H4 (cell line): ENCODE measurements at places on chromosomes 1 and 21. TPM values are rescaled to one million over a fixed set of nuclear protein-coding genes. Genes with fewer than 3 reads are reported as not detected.
A peak's percentile ranks its signal among the peaks of the same experiment; 100 is the strongest.

Gene NTMT2
- total RNA-seq = not detected in 2 replicates

Gene LRRC38
- total RNA-seq = not detected in 2 replicates

Gene AMY1C
- total RNA-seq = not detected in 2 replicates

Gene PRPF38B
- total RNA-seq = 5.3 and 7.6 TPM in 2 replicates

Gene TCHHL1
- not detected in 2 replicates for total RNA-seq

Gene CLDN17
- total RNA-seq = not detected in 2 replicates

Gene OR4F16
- total RNA-seq = not detected in 2 replicates

Gene CYP4Z1
- total RNA-seq = not detected in 2 replicates

Gene TTC22
- not detected in 2 replicates for total RNA-seq

Gene SYT6
- total RNA-seq = not detected in 2 replicates

Gene CFAP57
- total RNA-seq = 1.1 and 1.2 TPM in 2 replicates

Gene FMO1
- total RNA-seq = 0.06 TPM in 1 of 2 replicates, not detected in the other

Gene BATF3
- 3.8 and 6.5 TPM in 2 replicates for total RNA-seq

Gene KAZN
- 0.51 and 1.6 TPM in 2 replicates for total RNA-seq

DNA sequence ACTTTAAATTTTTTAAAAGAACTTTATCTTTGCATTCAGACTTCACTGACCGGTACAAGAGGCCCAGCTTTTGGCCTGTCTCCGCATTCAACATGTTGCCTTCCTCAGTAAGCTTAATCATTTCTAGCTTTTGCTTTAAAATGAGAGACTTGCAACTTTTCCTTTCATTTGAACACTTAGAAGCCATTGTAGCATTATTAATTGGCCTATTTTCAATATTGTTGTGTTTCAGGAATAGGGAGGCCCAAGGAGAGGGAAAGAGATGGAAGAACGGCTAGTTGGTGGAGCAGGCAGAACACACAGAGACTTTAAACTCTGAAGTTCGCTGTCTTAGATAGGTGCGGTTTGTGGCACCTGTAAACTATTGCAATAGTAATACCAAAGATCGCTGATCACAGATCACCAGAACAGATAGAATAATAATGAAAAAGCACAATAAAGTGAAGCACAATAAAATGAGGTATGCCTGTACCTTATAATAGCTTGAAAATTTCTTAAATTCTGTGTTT, 31.4 kb downstream of the RABGAP1L start:
- no peak for DNase-seq

GRCh38 chr1:40315239-40315794, 1.8 kb downstream of the COL9A2 start:
- DNase-seq = peak; percentile 64

- DNase-seq = no peak
Observed at GRCh38 chr1:207059881-207060280, 6.8 kb downstream of the PFKFB2 start.

- no peak for DNase-seq
Observed at GRCh38 chr1:961132-961669, 817 bp downstream of the KLHL17 start.

DNA sequence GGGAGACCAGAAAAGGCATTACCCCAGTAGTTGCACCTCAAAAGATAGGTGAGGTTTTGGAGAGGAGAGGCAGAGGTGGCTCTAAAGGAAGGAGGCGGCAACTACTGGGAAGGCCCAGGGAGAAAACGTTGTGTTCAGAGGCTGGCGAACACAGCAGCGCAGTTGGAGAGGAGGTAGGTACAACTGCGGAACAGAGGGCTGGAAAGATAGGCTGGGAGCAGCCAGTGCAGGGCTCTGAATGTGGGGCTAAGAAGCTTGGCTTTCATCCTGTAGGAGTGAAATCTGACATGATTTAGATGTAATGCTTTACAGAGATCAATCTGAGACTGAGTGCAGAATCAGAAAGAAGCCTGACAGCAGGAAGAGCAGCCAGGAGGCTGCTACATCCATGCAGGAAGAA, 13.0 kb downstream of the RIMS3 start:
- no peak for DNase-seq

DNA sequence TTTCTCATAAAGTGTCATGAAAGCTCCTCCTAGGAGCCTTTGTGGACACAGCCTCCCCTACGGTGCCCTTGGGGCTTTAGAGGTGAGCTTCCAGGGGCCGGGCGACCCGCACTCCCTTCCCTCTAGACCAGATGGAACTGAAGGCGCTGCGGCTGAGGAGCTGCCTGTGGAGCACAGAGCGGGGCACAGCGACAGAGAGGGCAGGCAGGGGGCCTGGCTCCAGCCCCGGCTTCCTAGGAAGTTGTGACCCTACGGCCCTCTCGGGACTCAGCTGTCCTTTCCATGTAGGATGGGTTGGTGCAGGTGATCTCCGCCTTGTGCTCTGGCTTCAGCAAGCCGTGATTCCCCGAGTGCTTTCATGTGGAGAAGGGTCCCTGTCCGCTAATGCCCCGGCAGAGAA, 23.6 kb upstream of the NEK2 start:
- DNase-seq = no peak

GRCh38 chr1:9279172-9279840, 13.4 kb upstream of the SPSB1 start:
- no peak for DNase-seq

- no peak for DNase-seq
Observed at GRCh38 chr1:85320371-85321131, 44.1 kb upstream of the BCL10 start.

GRCh38 chr1:55195521-55196233, 19.5 kb downstream of the USP24 start:
- no peak for DNase-seq

GRCh38 chr1:248631354-248632008, 3.4 kb downstream of the OR2T11 start:
- DNase-seq = no peak

DNA sequence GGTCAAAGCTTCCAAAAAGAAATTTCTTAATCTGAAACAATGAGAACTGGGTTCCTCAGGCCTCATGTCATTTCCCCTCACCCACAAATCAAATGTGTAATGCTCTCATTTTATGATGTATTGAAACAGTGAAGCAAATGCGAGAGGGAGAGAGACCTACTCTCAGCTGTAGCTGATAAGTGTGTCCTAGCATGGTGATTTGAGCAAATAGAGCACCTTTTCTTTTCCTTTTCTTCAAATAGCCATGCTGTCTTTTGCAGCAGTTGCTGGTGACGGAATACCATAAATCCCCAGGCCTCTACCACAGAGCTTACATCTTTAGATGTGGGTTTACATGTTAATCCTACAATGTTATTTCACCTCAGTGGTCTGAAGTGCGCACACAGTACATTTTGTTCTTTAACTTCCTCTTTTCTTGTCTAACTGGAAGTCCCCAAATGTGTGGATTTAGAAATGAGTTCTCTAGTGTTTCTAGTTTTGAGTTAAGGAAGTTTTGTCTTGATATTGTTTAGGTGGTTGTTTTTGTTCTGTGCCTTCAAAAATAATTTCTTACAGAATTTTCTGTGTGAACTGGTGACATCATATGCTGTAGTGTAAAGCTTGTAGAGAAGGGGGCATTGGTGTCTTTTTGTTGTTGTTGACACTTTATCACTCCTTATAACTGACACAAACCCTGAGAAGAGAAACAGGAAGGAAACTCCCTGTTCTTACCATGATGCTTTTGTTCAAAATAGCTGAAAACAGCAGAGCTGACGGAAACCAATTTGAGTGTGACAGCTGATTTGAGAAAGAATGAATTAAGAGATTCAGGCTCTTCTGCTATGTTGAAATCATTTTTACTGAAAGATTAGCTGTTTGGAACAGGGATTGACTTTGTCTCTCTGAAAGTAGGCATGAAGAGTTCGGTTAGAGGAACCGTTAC, 12.2 kb downstream of the SMAP2 start:
- no peak for DNase-seq

GRCh38 chr1:162033428-162033827, 9.8 kb upstream of the OLFML2B start:
- DNase-seq = no peak

DNA sequence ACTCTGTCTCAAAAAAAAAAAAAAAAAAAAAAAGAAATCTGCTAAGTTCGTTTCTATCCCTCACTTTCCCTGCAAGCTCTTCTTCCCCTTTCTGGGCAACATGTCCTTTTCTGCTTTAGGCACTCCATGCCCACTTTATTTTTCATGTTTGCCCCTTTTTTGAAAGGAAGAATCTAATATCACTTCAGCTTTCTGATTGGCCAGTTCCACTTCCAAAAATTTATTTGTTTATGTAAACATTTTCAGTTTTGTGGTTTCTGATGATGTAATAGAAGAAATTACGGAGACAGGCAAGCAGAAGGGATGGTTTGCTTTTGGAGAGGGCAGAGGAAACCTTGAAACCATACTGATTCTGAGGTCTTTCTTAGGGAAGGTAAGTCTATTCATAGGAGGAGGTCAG, 15.1 kb downstream of the IFNAR1 start:
- no peak for DNase-seq

GRCh38 chr1:13523780-13524477, 10.1 kb upstream of the LRRC38 start:
- no peak for DNase-seq

DNA sequence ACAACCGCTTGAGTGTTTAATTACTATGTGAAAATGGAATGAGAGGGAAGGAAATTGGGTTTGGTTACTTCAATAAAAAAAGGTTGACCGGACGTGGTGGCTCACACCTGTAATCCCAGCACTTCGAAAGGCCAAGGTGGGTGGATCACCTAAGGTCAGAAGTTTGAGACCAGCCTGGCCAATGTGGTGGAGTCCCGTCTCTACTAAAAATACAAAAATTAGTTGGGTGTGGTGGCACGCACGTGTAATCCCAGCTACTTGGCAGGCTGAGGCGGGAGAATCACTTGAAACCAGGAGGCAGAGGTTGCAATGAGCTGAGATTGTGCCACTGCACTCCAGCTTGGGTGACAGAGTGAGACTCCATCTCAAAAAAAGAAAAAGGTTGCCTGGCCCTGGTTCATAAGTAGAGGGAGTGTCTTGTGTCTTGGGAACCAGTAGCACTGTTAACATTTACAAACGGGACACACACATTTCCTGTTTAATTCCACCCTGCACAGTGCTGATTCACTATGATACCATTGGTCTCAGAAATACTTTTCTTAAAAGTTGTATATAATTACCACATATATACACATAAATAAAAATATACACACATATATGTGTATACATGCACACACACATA, 27.6 kb upstream of the CLDN14 start:
- DNase-seq = no peak

GRCh38 chr1:85617633-85618100, 37.1 kb downstream of the CCN1 start:
- no peak for DNase-seq

DNA sequence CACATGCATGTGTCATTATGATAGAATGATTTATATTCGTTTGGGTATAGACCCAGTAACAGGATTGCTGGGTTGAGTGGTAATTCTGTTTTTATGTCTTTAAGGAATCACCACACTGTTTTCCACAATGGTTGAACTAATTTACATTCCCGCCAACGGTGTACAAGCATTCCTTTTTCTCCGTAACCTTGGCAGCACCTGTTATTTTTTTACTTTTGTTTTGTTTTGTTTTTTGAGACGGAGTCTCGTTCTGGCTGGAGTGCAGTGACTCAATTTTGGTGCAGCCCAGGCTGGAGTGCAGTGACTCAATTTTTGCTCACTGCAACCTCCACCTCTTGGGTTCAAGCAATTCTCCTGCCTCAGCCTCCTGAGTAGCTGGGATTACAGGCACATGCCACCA, 8.5 kb upstream of the S100B start:
- no peak for DNase-seq

DNA sequence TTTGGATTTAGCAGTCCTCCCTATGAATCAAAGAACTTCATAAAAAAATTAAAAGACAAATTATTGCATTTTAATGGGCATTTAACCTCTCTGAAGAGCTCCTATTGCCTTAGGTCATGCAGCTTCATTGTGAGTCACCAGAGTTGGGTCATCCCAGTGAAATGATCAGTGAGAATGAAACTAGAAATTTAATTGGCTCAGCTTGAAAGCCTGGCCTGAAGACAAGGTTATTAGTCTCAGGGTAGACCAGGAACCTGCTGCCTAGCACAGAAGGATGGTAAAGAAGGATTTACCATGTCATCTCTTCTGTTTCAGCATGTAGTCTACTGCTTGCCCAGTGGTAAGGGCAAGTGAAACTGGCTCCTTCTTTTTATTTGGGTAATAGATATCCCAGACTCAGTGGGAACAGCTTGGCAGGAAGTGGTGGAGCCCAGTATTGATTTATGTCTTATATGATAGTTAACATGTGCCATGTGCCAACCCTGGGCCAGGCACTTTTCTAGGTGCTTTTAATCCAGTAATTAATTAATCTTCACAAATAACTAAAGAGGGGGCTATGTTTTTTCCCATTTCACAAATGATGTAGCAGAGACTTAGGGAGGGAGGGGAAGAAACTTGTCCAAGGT, 23.6 kb downstream of the LAMC2 start:
- DNase-seq = peak; percentile 58

GRCh38 chr1:99869304-99869703, 19.1 kb downstream of the AGL start:
- DNase-seq = peak; percentile 4

- DNase-seq = peak; percentile 91
Observed at GRCh38 chr1:24266398-24266941, 52.7 kb upstream of the GRHL3 start.

- DNase-seq = no peak
Observed at GRCh38 chr1:89523572-89524368, 859 bp upstream of the LRRC8B start.

DNA sequence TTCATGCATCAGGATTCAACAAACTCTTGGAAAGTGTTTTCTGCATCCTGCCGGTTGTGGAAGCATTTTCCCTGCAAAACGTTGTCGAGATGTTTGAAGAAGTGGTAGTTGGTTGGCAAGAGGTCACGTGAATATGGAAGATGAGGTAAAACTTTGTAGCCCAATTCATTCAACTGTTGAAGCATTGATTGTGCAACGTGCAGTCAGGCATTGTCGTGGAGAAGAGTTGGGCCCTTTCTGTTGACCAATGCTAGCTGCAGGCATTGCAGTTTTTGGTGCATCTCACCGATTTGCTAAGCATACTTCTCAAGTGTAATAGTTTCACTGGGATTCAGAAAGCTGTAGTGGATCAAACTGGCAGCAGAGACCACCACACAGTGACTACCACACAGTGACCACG, 57.0 kb upstream of the PRDM2 start:
- DNase-seq = no peak

- DNase-seq = no peak
Observed at GRCh38 chr1:12316331-12316730, 86.5 kb downstream of the VPS13D start.

GRCh38 chr1:56376188-56376984, 203.0 kb downstream of the PLPP3 start:
- peak; percentile 70 for DNase-seq

- no peak for DNase-seq
Observed at GRCh38 chr1:230463326-230463725, 37.2 kb upstream of the PGBD5 start.

GRCh38 chr1:33548319-33548718, 75.9 kb downstream of the ZSCAN20 start:
- DNase-seq = no peak
